ENCODE measurements at places on chromosomes 4 and X. TPM values are rescaled to one million over a fixed set of nuclear protein-coding genes. Genes with fewer than 3 reads are reported as not detected.

POU3F4 gene
- not detected for total RNA-seq

PLXNB3 gene
- total RNA-seq: 3.5 TPM

RTL3 gene
- total RNA-seq: 0.14 TPM

EREG gene
- total RNA-seq: 10.2 TPM

MMRN1 gene
- total RNA-seq: not detected

TLR7 gene
- total RNA-seq: not detected

SLIT2 gene
- not detected for total RNA-seq

CACNA1F gene
- not detected for total RNA-seq

TLR10 gene
- 0.03 TPM for total RNA-seq

HTT gene
- 13.2 TPM for total RNA-seq

SEC24D gene
- total RNA-seq: 15.1 TPM

SPIN3 gene
- total RNA-seq: 6.3 TPM

USP9X gene
- total RNA-seq: 26.6 TPM

XK gene
- total RNA-seq: 0.38 TPM

HTR2C gene
- not detected for total RNA-seq

SPIN2A gene
- 0.15 TPM for total RNA-seq

CD40LG gene
- total RNA-seq: not detected

ZNF185 gene
- total RNA-seq: 7.5 TPM

ENAM gene
- not detected for total RNA-seq

MAGEB17 gene
- total RNA-seq: not detected

DNAAF6 gene
- total RNA-seq: not detected

AKAP4 gene
- 0.10 TPM for total RNA-seq

IRF2 gene
- 9.1 TPM for total RNA-seq

RAB41 gene
- total RNA-seq: not detected

DKK2 gene
- not detected for total RNA-seq

TBX22 gene
- total RNA-seq: not detected

ODAPH gene
- total RNA-seq: not detected

SPANXN3 gene
- total RNA-seq: not detected

MAGEA2B gene
- not detected for total RNA-seq

EGFL6 gene
- total RNA-seq: not detected

WNK3 gene
- total RNA-seq: 0.01 TPM

TEX11 gene
- not detected for total RNA-seq

RIBC1 gene
- total RNA-seq: 0.63 TPM

POU4F2 gene
- not detected for total RNA-seq

USP51 gene
- total RNA-seq: 0.43 TPM

DDIT4L gene
- 0.21 TPM for total RNA-seq

CPZ gene
- 0.15 TPM for total RNA-seq

RHOXF2B gene
- total RNA-seq: not detected

RNF150 gene
- 0.25 TPM for total RNA-seq

SPON2 gene
- 0.39 TPM for total RNA-seq

XPNPEP2 gene
- total RNA-seq: not detected

HS3ST1 gene
- total RNA-seq: 0.60 TPM

MAOB gene
- 0.14 TPM for total RNA-seq

SLC30A9 gene
- 21.6 TPM for total RNA-seq

DUSP9 gene
- total RNA-seq: 1.0 TPM

STBD1 gene
- total RNA-seq: 13.0 TPM

CFAP47 gene
- total RNA-seq: 0.02 TPM

PORCN gene
- total RNA-seq: 15.8 TPM

PABPC5 gene
- not detected for total RNA-seq

HSFX1 gene
- total RNA-seq: 0.33 TPM
